ENCODE measurements at places on chromosomes 16 and 17.

GRCh38 chr17:64001763-64002529, 3.8 kb downstream of the PRR29 start:
- no peak for DNase-seq

- no peak for DNase-seq
Measured at GRCh38 chr17:34414339-34414738, 51.3 kb upstream of the CCL1 start.

DNA sequence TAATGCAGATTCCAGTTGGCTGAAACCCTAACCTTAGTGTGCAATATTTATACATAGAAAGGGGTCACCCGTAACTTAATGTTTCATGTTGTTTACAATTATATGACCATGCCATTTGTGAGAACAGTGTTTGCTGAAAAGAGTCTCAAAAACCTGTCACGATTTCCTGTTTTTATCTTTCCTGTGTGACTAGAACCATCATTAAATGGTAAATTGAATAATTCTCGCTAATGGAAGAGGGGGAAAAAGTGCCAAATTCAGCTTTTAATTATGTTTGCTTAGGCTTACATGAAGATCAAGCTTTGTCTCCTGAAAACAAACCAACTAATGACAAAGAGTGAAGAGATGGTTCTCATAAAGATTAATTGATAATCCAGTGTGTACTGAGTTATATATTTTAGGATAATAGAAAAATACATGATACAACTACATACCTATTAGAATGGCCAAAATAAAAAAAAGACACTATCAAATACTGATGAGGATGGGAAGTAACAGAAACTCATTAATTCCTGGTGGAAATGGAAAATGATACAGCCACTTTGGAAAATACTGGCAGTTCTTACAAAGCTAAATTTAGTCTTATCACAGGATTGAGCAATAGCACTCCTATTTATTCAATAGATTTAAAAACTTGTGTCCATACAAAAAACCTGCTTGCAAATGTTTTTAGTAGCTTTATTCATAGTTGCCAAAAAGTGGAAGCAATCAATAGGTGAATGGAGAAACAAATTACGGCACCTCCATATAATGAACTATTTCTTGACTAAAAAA, 141.7 kb downstream of the CDK5R1 start:
- no peak for DNase-seq

- no peak for DNase-seq
Measured at GRCh38 chr16:83936581-83937165, 16.4 kb upstream of the OSGIN1 start.

DNA sequence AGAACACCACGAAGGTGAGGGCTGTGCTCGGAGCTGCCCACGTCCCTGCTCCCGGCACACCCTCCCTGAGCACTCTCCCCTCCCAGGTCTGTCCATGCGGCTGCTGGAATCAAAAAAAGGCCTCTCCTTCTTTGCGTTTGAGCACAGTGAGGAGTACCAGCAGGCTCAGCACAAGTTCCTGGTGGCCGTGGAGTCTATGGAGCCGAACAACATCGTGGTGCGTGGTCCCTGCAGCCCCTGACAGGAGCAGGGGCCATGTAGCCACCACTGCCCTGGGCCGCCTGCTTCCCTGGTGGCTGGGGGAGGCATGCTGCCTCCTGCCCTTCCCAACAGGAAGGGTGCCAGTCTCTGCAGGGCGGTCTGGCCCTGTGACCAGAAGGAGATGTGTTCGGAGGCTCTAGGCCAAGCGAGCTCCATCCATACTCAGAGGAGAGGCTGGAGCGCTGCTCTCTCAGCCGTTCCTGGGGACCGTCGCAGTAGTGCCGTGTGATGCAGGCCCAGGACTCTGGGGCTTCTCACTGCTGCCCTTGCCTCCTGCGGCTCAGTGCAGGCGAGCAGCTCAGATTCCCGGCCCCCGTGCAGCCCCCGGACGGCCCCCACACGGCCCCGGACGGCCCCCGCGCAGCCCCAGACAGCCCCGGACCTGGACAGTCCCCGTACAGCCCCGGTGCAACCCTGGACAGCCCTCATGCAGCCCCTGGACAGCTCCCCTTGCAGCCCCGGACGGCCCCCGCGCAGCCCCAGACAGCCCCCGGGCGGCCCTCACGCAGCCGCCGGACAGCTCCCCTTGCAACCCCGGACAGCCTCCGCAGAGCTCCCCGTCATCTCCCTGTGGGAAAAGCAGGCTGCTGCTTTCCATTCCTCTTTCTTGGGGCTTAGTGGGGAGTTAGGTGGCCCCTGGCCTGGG, 20.5 kb downstream of the TCF25 start:
- no peak for DNase-seq

DNA sequence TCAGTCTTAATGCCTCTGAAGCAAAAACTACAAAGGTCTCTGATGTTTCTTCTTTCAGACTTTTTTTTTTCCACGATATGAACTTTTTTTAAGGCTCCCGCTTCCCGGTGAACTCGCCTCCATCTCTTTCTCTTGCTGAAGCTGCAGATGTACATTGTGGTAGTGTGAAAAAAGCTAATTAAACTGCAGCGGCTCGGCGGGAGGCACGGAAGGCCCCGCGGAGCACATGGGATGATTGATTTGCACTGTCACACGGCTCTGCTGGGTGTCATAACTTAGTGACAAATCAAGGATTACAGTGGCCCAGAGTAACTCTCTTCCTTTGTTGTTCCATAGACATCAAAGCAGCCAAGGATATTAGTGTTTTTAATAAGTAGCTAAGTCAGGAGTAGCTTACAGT, 196.3 kb downstream of the AXIN2 start:
- DNase-seq, result no peak

DNA sequence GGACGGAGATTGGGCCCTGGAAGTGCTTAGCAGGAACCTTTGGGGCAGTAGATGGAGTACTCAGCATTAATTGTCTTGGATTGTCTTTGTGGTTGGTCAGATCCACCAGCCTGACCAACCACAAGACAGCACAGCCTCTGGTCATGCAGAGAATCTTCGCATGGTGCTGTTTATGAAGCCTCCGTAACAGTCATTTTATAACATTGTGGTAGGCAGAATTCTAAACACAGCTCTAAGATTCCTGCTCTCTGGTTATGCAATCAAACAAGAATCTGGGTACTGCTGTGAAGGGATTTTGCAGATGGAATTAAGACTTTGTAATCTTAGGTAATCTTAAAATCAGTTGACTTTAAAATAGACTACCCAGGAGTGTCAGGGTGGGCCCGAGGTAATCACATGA, 312.2 kb upstream of the GOT2 start:
- no peak for DNase-seq

DNA sequence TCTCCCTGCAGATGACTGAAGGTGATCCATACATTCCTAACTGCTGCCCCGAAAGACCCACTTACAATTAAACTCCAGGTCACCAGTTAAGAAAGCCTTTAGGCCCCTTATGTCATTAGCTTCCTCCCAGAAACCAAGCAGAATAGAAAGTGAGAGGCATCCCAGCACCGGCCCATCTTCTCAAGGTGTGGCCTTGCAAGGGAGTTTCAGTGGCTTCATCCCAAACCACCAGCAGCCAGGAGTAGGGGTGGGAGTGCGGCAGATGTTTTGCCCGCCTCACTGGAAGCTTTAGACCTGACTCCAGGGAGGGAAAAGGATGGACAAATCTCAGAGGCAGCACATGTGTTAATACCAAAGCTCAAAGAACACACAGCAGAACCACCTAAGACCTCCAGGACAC, 5.1 kb downstream of the ZFHX3 start:
- no peak for DNase-seq

DNA sequence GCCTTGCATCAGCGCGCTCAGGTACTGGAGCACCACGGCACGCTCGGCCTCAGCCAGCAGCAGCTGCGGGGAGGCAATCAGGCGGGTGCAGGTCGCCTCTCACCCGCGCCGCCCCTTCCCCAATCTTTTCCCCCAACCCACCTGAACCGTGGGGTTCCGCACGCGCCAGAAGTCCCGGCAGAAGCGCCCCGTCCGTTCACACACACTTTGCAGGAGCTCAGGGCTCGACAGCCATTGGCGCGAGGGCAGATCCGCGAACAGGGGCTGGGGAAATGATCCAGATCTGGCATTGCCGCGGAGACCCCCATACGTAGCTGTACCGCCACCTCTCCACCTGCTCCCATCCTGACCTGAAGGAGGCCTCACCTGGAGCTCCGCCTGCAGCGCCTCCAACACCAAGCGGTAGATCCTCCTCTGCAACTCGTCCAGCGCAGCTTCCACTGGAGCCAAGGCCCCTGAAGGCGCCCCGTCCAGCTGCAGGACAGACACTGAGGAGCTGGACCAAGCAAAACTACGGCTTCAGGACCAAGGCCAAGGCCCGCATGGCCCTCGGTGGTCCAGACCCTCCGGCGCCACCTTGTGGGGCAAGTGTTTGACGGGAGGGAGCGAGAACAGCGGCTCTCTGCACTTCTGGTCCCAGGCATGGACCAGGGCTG, 1.4 kb upstream of the MATCAP1 start:
- DNase-seq, result peak; percentile 81

DNA sequence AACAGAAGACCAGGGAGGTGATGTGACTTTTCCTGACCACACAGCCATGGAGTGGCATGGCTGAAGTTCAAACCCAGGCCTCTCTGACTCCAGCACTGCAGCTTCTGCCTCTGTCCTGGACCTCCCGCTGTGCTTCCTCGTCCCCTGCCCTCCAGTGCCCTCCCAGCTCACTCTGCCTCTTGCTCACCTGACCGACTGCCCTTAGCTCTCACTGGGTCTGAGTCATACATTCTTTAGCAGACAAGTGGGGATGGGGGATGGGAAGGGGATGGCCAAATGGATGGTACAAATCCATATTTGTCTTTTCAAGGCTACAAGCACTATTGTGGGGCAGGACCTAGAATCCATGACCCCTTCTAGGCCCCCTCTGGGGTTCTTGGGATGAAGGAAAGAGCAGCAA, 33.0 kb downstream of the PITPNM3 start:
- DNase-seq, result no peak

GRCh38 chr17:75996665-75997590, 3.7 kb upstream of the CDK3 start:
- DNase-seq, result no peak

- DNase-seq, result no peak
Measured at GRCh38 chr17:68195667-68196393, 52.0 kb upstream of the AMZ2 start.

- no peak for DNase-seq
Measured at GRCh38 chr16:30416047-30416603, 8.7 kb downstream of the ZNF771 start.

DNA sequence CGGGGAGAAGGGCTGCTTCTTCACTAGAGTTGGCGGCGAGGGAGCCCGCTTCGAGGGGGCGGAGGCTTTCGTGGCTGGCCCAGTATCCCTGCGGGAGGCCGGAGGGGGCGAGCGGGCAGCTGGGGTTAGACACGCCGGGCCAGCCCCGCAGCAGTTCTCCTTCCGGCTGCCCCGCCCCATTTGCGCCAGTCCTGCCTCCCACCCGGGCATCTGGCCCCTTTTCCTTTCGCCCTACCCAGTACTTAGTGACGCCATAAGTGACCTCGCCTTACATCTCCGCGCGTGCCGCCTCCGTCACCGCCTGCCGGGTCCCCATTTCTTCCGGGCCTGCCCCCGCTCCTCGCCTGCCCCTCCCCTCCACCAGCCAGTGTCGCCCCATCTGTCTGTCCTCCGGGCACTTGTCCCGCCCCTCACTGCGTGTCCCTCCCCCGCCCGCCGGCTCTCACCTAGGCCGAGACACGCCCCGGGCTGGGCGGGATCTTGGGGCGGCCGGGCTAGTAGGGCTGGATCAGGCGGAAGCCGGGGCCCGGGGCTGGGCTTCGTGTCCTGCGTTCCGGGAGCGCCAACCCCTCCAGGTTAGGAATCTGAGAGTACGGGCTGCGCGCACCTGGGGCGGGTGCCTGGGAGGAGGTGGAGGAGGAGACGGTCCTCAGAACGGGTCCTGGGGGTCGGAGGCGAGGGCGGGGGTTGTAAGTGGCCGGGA, 14.3 kb downstream of the SPATA32 start:
- peak; percentile 65 for DNase-seq

DNA sequence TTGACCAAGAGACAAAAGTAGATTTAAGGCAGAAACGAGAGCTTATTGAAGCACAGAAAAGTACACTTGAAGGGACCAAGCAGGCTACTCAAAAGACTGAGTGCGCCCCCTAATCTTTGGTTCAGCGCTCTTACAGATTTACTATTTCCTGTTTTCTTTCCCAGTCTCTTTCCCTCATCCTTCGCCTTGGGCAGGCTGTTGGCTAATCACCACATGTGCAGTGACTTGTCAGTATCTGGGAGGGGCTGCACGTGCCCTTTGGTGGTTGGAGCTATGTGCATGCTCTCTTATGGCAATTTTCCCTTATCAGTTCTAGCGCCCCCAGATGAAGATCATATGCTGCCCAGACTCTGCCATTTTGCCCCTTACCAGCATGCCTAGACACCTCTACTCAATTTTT, 35.4 kb upstream of the SHISA6 start:
- no peak for DNase-seq

DNA sequence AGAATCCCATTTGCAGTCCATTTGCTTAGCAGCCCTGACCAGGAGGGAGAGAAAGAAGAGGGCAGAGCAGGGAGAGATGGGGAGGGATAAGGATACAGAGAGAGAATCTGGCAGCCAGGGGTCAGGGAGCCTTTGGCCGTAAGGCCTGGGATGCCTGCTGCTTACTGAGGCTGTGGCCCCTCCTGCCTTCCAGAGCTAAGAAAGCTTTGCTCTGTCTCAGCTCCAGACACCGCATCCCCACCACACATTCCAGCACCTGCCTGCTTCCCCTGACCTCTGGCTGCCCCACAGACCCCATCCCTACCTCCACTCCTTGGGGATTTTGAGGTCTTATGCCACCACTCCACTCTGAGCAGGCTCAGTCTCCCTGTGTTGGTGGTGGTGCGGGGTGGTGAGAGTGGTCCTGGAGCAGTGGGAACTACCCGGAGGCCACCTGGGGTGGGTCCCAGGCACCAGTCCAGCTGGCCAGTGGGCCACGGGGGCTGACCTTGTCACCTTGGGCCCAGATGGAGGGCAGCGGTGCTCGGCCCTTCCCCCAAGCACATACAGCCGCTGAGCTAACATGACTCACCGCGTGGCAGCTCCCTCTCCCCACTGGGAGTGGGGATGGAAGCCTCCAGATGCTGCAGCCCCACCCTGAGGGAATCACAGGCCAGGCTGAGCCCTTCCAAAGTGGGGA, 58.3 kb downstream of the RAI1 start:
- DNase-seq, result no peak
